ENCODE measurements at places on chromosomes 11 and 22. TPM values are rescaled to one million over a fixed set of nuclear protein-coding genes. Genes with fewer than 3 reads are reported as not detected.

GRCh38 chr11:115910379-115910778, 406.2 kb upstream of the CADM1 start:
- no peak for DNase-seq

- no peak for DNase-seq
These were observed 28.0 kb downstream of the RDX start for GRCh38 chr11:110268441-110268840.

DNA sequence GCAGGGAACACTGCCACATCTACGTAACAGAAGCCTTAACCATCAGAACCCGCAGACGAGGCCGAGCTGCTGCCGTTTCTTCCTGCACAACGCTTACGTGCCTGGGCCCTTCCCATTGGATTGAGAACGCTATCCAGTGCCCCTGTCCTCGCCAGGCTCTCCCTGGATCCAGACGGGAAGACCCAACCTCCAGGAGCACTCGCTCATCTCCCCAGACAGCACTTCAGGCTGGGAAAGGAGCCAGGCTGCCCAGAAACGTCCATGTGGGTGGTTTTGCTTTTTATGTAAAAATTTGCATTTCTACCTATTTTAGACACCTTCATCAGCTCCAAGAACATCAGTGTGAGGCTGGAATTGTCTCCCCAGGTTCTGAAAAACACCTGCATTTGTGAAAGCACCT, 7.3 kb upstream of the CRYBB3 start:
- DNase-seq = no peak

GRCh38 chr11:14543260-14543659, 23.1 kb upstream of the PSMA1 start:
- no peak for DNase-seq

DNA sequence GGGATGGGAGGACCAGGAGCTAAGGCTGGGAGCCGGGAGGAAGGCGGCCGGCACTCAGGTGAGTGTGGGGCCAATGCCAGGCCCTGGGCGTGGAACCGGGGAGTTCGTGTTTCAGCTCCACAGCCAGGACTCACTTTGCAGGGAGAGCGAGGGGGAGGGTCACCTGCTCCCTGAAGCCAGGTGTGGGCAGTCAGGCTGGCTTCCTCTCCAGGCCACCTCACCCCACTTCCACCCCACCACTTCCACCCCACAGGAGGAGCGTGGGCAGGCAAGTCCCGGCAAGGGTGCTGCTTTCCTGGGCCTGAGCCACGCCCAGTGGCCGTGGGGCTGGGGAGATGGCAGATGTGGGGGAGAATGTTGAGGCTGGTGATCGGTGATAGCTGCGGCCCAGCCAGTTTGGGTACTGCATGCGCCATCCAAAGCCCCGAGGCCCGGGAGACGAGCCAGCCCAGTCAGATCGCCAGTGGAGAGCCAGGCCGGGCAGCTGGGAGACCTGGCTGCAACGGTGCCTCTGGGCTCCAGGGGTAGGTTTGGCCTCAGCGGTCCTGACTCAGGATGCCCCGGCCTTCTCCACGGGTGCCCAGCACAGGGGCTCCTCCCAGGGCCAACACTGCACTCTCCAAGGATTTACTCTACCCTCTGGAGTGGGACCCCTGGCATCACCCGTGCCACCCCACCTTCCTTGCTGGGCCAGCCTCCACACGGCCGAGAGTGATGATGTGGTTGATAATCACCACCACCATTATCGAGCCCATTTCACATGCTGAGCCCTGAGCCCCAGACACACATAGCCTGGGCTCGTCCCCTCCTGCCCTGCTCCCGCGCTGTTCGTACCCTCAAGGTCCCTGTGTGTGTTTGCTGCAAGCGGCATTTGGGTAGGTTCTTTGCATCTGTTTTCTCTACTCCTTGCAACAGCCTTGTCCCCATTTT, 93.8 kb downstream of the WNT7B start:
- no peak for DNase-seq

DNA sequence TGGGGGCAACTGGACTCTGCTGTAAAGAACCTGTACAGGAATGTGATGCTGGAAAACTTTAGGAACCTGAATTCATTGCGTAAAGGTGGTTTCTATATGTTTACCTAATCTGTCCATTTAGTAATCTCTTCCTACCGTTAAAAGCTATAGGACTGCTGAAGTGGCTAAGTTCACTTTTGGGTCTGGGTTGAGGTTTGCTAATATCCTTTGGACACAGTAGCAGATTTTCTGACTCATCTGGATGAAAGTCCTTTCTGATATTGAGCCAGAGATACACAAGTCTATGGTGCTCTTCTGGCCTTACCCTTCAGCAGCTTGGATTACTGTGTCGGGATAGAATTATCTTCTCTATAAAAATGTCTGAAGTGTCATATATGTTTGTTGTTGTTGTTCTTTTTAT, 16.9 kb downstream of the ZNF215 start:
- DNase-seq = no peak

GRCh38 chr11:34425867-34426266, 12.9 kb upstream of the CAT start:
- DNase-seq = no peak

DNA sequence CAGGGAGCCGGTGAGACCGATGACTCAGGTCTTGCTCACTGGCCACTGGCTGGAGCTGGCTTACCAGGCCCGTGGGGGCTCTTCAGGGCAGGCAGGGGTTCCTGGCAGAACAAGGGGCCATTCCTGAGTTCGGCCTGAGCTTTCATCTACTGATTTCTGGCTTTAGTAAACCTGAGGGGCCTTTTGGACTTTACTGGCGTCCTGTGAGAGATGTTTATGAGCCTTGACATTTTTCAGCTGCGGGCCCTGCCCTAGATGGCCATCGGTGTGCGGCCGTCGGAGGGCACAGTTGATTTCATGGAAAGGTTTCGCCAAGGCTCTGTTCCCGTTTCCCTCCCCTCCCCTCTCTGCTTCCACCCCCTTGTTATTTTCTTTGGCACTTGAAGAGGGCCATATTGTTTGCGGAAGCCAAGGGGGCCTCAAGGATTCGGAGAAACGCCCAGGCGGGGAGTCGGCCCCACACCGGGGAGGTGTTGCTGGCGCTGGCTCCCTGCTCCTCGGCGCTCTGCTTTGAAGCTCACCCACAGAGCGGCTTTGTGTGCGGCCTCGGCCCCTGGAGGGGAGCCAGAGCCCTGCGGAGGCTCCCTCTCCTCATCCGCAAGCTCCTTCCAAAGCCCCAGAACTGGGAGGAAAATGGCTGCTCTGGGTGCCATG, 17.7 kb downstream of the ELF5 start:
- DNase-seq = no peak

Gene MRPL40
- 32.2 TPM for total RNA-seq

DNA sequence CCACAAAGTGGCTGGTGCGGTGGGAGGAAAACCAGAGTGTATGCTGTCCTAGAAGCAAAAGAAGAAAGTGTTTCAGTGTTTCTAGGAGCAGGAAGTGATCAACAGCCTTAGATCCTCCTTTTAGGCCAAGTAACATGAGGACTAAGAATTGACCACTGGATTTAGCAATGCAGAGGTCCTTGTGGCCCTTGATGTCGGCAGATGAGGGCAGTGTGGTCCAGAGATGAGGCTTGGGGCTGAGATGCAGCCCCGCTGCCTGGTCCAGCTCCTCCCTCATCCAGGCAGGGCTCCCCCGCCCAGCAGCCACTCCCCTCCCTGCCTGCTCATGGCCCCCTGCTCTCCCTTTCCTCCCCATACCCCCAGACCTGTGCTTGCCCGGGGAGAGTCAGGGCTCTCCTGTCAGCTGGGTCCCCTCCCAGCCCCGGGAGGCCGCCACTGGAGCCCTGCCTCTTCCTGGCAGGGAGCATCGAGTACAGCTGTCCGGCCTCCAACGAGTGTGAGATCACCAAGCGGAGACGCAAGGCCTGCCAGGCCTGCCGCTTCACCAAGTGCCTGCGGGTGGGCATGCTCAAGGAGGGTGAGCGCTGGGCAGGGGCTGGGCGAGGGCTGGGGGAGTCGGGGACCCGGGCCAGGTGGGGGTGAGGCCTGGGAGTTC, 3.7 kb downstream of the TRMT112 start:
- no peak for DNase-seq

Gene BIK
- total RNA-seq = 3.1 TPM

GRCh38 chr11:67634366-67635230, 4.9 kb upstream of the NUDT8 start:
- no peak for DNase-seq

Measured in activated T-helper 2 cell treated with anti-CD3 and anti-CD28 coated beads, Interferon-gamma antibody, Interleukin-2, Interleukin-4, amounts not matched to agents 10 μg/mL and 5 μg/mL and 100 μg/mL, durations not matched to agents 14 hours and 24 hours and 36 hours (primary cell).